ENCODE measurements at places on chromosomes 1 and 21.

DNA sequence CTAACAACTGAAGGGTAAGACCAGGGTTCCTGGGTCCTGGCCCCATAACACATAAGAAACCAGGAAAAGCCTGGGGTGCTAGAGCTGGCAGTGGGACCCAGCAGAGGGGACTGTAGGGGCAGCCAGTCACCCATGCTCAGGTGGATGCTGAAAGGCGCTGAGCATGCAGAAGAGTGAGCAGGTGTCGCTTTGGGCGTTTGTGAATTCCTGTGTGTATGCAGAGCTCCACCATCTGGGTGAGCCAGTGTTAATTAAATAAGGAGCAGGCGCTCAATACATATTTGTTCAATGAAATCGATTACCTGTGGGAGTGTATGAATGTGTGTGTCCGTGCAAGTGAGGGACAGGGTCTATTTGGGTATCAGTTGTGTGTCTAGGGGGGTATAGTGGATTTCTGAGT lies 499 bp downstream of the C1QA start:
- DNase-seq = no peak

DNA sequence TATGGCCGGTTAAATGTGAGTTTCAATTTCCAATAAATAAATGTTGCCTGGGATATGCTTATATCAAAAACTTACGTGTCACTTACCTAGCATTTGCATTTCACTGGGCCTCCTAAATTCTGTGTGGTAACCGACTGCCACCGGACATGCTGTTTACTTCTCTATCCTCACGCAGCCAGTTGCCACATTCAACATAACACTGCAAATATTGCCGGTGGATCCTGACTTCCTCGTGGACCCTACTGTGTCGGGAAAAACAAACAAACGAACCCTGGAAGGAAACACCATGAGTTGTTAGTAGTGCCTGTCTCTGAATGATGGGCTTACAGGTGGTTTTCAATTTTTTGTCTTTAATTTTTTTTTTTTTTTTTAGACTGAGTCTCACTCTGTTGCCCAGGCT lies 54.1 kb downstream of the RIPK4 start:
- DNase-seq = no peak

GRCh38 chr1:23548704-23549143 lies 10.6 kb downstream of the ID3 start:
- DNase-seq = no peak

GRCh38 chr1:65195495-65196417 lies 47.8 kb downstream of the AK4 start:
- DNase-seq = no peak

GRCh38 chr1:152018537-152018936 lies 18.3 kb downstream of the S100A11 start:
- peak; percentile 33 for DNase-seq
